Left lobe of liver (tissue), 2 donors: ENCODE measurements at places on chromosomes 12 and 14. TPM values are rescaled to one million over a fixed set of nuclear protein-coding genes. Genes with fewer than 3 reads are reported as not detected.

Gene B3GNT4
- total RNA-seq, result not detected

Gene POLR3B
- total RNA-seq, result 7.9 TPM

Gene ESRRB
- 0.05 TPM for total RNA-seq

Gene ZC2HC1C
- total RNA-seq, result 2.0 TPM

Gene ZBTB39
- 3.5 TPM for total RNA-seq
